ENCODE measurements at places on chromosomes 3 and 15.
A peak's percentile ranks its signal among the peaks of the same experiment; 100 is the strongest.

DNA sequence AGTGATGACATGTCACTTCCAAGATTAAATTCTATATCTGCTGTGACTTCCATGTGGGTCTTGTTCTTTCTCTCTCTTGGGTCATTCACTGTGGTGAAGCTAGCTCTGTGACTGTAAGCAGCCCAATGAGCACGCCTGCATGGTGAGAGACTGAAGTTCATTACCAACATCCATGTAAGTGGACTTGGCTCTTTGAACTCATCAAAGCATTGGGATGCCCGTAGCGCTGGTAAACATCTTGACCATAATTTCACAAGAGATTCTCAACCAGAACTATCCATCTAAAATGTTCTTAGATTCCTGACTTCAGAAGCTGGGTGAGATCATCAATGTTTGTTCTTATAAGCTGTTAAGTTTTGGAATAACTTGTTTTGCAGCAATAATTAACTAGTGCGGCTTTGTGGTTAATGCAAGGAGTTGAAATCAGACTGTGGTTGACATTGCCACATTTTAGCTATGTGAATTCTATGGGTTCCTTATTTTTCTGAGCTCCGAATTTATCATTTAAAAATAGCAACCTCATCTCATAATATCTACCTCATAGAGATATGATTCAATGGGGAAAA, 31.6 kb upstream of the LRRC3B start:
- no peak for DNase-seq

DNA sequence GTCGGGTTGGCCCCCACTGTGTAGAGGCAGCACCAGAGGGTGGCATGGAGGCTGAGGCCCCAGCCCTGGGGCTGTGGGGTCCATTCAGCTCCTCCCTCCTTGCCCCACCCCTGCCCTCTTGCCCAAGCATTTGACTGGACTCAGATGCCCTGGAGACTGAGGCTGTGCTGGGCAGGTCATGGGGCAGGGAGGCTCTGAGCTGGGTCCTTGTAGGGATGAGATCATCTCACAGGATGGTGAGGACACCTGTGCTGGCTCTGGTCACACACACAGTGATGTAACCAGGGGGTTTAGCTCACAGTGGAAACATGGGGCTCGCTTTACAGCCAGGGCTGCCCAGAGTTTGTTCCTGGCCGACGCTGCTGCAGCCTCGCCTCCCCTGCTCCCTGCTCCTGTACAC, 17.8 kb downstream of the ALPK3 start:
- DNase-seq: no peak

DNA sequence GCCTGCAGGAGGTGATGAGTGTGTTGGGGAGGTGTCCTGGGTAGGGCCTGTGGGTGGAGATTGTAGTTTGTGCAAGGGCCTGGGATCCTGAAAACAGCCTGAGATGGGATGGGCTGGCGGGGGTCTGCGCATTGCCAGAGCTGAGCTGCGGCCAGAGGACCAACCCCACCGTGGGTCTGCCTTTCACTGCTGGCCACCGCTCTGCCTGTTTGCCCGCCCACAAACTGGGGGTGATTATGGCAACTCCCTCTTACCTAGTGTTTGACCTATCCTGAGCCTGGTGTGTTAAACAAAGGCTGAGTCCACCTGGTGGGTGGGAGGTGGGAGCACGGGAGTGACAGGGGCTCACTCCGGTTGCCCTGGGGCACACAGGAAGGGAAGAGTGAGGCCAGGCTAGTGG, 9.8 kb downstream of the ABTB1 start:
- DNase-seq: no peak

GRCh38 chr15:43204016-43204901, 16.6 kb downstream of the EPB42 start:
- DNase-seq: peak; percentile 76

- no peak for DNase-seq
Measured at GRCh38 chr3:177108648-177109047, 88.6 kb downstream of the TBL1XR1 start.

DNA sequence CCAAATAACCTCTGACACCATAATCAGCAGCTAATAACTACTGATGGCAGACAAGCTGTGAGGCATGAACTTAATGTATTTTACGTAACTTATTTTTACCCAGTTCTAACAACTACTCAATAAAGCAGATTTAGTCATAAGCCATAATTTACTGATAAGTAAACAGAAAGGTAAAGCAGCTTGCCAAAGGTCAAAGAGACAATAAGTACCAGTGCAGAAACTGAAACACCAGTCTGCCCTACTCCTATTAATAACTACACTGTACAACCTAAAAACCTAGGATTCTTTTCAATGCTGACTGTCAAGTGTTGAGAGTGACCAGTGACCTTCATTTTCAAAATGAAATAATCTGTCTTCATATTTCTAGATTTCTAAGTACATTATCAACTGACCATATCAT, 152.2 kb downstream of the NR2E3 start:
- DNase-seq: no peak

- no peak for DNase-seq
Measured at GRCh38 chr15:82231233-82231632, 31.3 kb downstream of the EFL1 start.

- DNase-seq: no peak
Measured at GRCh38 chr3:194830978-194831377, 145.3 kb downstream of the FAM43A start.

DNA sequence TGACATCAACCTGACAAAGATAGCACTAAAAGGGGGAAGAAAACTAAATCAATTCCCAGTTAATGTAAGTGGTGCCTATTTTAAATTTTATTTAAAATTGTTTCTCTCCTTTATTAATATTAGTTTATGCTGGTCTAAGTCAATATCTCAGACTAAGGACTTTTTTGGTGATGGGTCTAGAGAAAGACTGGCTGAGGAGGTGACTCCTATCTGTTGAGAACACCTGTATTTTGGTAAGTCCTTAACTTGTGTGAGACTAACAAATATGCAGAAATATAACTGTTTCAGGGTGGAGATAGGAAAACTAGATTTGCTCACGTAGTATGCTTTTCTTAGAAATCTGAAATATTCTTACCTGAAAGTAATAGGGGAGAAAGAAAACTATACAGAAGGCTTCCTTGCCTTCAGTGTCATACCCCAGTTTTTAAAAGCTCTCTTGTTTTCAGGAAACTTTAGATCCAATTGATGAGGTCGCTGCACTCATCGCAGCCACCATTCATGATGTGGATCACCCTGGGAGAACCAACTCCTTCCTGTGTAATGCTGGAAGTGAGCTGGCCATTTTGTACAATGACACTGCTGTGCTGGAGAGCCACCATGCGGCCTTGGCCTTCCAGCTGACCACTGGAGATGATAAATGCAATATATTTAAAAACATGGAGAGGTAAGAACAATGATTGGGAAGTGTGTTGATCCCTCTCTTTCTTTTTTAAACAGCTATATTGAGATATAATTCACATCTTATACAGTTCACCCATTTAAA, 138.9 kb downstream of the PDE8A start:
- no peak for DNase-seq

GRCh38 chr3:40118091-40118490, 191.4 kb upstream of the EIF1B start:
- DNase-seq: no peak

DNA sequence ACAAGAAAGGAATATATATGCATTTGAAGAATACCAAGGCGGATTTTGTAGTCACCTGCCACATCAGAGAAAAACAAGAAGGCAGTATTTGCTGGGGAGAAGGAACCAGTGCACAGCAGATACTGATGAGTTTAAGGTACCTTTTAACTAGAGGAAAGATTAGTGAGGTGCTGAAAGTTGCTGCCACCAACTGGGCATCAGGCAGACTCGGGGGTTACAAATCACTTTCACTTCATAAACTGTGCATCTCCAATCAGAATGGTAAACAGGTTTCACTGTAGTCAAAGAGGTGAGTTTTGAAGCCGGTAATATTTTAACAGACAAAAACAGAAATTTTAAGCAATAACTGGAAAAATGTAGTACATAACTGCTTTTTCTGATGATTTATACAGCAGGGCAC, 4.1 kb downstream of the FBN1 start:
- no peak for DNase-seq

GRCh38 chr3:157151151-157151550, 8.8 kb downstream of the CCNL1 start:
- no peak for DNase-seq

GRCh38 chr15:51756482-51756881, 5.1 kb downstream of the TMOD2 start:
- DNase-seq: no peak

DNA sequence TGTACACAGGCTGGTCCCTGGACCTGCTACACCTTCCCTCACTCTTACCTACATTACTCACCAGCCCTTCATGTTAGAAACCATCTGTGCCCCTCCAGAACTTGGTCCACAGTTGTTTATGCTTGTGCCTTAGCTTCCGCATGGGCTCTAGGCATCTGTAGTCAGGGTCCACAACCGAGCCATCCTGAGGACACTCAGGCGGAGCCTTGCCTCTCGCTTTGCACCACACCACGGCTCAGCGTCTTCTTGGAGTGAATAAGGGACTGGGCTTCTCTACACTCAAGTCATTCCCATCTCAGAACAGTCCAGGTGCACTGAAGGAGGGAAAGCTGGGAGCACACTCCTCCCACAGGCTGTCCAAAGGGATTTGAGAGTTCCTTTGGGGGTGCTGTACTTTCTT, 97.8 kb downstream of the HMG20A start:
- DNase-seq: no peak

GRCh38 chr3:81645248-81645647, 116.2 kb downstream of the GBE1 start:
- no peak for DNase-seq

DNA sequence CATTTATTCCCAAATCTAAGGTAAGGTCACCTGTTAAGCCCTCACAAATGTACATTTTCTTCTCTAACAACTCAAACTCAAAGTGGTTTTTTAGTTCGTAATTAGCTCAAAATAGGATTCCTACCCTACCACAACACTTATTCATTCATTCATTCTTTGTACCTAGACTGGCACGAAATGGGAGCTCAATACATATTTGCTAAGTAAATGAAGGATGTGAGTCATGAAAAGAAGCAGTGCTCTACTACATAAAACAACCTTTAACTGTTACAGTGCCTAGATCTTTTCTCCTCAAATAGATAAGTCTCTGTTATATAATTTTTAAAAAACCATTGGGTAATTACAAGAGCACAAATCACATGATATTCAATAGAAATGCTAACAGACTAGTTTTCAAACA, 13.1 kb downstream of the RSL24D1 start:
- no peak for DNase-seq

DNA sequence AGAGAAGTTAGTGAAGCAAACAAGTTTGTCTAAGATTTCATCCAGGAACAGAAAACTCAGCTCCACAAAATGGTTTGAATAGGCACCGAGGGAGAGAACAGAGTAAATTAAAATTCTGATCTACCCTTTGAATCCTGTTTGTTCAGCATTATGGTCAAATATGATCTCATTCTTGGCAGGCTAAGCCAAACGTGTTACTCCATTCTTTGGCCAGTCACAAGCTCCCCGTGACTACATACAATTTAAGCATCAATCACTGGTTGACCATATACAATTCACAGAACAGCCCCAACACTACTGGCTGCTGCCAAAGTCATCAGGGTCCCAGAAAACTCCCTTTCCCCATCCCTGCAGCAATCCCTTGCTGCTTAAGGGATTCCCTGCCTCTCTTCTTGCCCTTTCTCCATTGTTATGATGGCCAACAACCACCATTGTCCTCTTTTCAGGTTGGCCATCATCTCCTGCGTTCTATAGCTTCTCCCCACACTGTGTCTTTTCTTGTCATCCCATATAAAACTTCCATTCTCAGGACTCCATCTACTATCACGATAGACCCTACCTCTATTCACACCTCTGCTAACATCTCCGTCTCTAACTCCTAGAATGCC, 46.3 kb downstream of the GOLIM4 start:
- no peak for DNase-seq

DNA sequence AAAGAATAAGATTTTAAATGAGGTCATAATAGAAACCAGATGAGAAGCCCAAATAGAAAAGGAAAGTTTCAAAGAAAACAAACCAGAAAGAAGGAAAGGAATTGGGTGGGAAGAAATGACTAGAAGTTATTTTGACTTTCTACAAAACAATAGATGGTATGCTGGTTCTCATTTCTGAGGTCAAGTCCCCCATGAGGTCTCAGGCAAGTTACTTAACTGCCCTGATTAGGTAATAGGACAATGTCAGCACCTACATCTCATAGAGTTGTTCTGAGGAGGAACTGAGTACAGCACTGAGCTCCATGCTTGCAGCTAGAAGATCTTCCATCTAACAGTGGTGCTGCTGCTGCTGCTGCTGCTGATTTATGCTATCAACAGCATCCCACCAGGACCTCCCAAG, 185.9 kb downstream of the ERC2 start:
- no peak for DNase-seq

DNA sequence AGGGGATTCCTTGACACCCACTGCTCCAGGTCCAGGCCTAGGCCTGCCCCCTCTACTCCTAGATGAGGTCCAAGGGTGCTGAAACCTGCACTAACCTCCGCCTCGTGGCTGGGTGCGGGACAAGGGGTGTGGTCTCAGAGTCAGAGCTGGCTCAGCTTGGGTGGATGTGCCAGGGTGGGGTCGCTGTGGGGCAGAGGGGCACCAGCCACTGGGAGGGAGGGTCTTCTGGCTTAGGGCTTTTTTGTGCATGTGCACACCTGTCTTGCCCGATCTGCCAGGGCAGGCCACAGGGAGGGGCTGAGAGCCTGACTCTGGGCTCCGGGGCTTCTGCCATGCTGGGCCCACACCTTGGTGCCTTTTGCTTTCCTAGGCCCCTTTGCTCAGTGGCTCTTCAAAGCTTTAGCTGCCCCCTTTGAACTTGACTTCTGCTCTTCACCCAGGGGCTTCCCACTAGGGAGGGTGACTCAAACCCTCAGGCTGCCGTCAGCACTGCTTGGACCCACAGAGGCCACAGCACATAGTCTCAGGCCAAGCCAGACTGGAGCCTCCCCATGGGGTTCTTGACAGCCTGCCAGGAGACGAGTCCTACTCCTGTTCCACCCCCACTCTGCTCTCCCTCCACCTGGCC, 73.0 kb downstream of the KLF13 start:
- no peak for DNase-seq

DNA sequence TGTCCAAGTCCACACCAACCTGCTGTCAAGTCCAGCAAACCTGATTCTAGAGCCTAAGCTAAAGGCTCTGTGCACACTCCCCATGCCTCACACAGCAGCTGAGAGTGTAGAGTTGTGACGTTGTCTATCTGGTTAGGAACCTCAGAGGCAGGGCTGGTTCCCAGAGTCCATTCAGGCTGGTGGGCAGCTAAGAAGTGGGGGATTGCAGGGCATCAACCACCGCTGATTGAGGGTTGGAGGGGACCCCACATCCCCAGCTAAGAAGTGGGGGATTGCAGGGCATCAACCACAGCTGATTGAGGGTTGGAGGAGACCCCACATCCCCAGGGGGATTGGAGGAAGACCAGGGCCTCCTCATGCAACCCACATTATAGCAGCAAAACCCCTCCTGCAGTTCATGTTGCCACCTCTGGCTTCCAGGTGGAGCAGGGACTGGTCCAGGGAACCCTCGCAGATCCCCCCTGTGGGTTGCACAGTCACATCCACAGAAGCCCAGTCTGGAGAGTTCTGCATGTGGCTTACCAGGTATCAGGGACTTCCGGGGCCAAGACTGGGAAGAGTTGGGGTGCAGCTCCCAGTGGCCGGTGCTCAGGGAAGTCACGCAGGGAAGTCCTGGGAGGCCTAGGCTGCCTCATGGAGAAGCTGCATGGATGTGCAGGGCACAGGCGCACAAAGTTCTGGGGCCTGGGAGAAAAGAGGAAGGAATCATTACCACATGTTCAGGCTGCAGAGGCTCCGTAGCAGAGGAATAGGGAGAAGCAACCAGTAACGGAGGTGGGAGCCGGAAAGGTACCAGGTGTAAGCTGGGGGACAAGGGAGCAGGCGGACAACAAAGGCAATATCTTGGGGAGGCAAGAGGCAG, 71.4 kb upstream of the PCSK6 start:
- no peak for DNase-seq

All from iPS-NIHi11 (cell line).